ENCODE measurements at places on chromosomes 4 and X.

DNA sequence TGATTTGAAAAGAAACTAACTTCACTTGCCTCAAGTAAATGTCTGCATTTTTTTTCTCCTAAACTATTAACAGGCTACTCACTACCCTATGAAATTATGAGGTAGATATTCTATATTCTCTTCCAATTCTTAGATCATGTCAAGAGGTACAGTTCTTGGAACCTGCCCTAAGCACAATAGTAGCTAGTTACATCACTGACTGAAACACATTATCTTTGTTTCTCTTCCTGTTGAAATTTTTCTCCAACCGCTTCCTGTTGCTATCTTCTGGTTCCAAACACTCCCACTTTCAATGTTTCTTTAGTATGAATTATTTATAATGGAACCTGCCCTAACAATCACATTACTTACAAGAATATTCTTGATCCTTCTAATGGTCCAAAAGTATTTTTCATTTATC is 5.0 kb upstream of the BANK1 start:
- DNase-seq, result no peak

- no peak for DNase-seq
These were observed 209.0 kb downstream of the HS6ST2 start for GRCh38 chrX:132749406-132749805.

GRCh38 chr4:161132715-161133425 is 1030.9 kb downstream of the FSTL5 start:
- DNase-seq, result no peak

DNA sequence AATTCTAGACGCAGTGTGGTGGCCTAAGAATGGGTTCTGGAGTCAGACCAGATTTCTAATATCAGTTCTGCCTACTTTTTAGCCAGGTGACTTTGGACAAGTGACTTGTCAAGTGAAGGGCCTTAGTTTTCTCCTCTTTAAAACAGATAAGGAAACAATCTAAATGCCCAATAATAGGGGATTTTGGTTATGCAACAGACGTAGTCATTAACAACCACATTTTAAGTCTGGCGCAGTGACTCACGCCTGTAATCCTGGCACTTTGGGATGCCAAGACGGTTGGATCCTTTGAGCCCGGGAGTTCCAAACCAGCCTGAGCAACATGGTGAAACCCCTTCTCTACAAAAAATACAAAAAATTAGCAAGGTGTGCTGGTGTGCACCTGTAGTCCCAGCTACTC is 2.1 kb upstream of the ZMYM3 start:
- no peak for DNase-seq

DNA sequence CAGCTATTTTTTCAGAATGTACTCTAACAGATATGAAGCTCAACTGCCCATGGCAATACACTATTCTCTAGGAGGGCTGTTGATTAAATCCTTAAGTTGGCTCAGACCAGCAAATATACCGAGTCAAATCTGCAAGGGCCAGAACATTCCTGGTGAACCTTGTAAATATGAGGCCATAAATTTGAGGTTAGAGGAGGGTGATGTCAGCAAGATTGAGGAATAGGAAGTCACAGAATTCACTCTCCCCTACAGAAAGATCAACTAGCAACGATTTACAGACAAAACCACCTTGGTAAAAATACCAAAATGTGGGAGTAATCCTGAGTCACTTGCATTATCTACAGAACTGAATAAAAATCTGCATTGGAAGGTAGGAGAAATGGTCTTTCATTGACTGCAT is 399.3 kb downstream of the GPM6A start:
- DNase-seq, result no peak

DNA sequence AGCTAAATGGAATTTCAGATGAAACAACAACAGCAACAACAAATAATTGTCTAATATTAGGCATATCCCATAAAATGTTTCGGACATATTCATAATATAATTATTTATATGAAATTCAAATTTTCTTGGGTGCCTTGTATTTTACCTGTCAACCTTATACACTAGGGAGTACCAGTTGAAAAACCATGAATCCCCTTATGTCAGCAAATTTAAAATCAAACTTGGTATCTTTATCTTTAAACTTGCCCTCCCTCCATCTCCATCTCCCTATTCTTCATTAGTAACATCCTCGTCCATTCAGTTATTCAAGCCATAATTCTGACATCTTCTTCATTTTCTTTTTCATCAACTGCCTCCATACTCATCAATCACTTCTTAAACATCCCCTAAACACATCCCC is 974.5 kb upstream of the HS3ST1 start:
- DNase-seq, result no peak

- DNase-seq, result peak; percentile 20
These were observed 379.5 kb upstream of the FGF13 start for GRCh38 chrX:139091066-139091465.

GRCh38 chr4:174521800-174522182 is 497 bp downstream of the HPGD start:
- no peak for DNase-seq

- DNase-seq, result no peak
These were observed 230.8 kb downstream of the TMEM47 start for GRCh38 chrX:34426334-34426733.

DNA sequence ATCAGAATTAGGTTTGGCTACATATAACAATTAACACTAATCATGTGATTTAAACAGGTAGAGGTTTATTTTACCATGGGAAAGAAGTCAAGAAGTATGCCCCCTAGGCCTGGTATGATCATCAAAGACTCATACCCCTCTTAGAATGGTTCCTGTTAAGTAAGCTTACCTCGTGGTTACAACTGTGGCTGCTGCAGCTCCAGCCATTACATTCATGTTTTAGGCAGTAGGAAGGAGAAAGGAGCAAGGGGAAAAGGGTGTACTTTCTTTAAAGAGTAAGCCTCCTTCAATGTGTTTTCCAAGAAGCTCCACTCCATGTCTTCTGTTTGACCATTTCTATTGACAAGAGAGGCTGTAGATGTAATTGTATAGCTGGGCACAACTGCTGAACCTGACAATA is 94.9 kb upstream of the GATB start:
- no peak for DNase-seq

- DNase-seq, result no peak
These were observed 41.9 kb upstream of the MXD4 start for GRCh38 chr4:2303686-2304320.

- DNase-seq, result no peak
These were observed 89.5 kb upstream of the LCORL start for GRCh38 chr4:18111081-18111480.

GRCh38 chr4:40747207-40747835 is 2.4 kb upstream of the NSUN7 start:
- no peak for DNase-seq

DNA sequence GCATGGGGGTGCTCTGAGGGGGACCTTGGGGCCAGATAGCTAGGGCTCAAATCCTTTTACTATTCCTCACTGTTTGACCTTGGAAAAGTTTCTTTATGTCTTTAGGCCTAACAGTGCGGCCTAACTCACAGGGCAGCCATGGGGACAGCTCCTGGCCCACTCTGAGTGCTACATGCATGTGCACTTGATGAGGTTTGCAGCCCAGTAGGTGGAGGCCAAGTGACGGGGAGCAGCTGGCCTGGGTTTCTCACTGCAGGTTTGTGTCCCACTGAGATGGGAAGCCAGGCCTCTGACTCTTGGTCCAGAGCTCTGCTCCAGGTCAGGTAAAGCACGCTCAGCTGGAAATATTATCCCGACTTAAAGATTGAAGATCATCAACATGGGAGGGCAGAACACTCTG is 102.8 kb downstream of the SLC2A9 start:
- DNase-seq, result no peak

DNA sequence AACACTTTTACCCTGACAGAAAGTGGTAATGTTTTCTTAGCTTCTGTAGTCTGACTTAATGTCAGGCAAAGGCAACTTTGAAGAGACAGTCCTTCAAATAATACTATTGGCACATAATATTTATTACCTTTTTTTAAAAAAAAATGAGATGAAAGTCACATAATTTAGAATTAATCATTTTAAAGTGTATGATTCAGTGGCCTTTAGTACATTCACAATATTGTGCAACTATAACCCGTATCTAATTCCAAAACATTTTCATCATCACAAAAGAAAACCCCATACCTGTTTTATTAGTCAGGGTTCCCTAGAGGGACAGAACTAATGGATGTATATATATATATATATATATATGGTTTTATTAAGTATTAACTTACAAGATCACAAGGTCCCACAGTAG is 94.8 kb upstream of the TEX13A start:
- no peak for DNase-seq

DNA sequence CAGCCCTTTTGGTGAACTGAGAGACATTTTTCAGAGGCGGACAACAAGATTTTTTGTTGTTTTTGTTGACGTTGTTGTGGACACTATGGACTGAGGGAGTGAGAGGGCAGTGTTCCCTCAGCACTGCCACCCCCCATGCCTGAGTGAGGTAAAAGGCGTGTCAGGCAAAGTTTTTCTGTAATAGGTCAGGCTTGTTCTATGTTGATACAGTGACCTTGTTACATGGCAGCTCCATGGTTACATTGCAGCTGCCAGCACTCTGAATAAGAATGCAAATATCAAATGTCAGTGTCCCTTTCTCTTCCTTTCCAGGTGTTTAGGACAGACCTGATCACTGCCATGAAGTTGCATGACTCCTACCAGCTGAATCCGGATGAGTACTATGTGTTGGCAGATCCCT is 36.6 kb downstream of the JADE1 start:
- no peak for DNase-seq

DNA sequence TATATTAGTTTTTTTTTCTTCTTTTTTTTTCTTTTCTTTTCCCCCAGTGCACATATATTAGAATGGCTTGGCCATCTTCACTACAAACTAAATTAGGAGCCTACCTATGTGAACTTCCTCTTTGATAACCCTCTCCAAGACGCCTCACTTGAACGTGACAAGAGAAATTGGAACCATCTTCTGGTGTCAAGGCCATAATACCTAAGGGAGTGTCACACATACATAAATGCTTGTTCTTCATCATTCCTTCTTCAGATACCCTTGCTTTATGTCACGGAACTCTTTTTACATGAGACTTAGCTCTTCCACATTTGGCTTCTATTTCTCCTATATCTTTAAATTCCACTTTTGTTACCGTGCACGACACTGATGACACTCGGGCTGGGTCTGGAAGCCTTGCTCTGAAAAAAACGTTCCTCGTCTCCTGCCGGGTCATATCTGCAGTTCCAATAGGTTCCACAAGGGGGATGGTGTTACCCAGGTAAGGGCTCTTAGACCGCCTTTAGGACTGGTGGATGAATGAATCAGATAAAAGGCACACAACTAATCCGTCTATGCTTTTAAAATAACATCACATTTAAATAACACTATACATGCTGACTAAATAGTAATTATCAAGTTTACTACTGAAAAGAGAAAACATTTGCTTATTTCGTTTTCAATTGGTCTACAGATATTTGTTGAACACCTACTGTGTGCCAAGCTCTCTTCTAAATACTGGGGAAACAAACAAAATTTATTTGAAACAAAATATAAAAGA is 19.9 kb downstream of the DGAT2L6 start:
- no peak for DNase-seq

DNA sequence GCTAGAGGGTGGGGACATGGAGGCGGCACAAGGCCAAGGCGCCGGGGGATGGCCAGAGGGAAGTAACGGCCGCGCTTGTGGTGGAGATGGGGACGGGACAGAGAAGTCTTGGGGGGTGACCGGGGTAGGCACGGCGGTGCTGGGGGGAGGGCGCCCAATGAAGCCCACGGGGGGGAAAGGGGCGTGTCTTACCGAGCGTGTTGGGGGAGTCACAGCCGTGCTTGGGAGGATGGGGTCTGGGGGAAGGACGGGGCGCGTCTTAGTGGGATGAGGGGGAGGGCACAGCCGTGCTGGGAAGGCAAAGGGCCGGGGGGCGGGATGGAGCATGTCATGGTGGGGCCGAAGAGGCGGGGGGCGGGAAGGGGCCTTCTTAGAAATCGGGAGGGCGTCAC is 952 bp downstream of the ARSD start:
- peak; percentile 86 for DNase-seq

- no peak for DNase-seq
These were observed 156.6 kb upstream of the CASK start for GRCh38 chrX:42079968-42080367.

DNA sequence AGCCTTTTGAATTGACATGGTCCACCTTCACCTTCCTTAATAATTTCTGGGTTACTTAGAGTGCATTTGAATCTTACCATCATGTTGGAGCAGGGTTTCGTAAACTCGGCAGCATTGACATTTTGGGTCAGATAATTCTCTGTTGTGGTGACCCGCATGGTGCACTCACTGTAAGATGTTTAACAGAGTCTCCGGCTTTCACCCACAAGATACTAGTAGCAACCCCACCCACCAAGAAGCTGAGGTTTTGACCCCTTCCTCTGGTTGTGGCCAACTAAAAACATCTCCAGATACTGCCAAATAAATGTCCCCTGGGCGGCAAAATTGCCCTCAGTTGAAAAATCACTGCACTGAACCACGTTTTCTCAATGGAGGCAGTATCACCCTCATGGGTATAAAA is 62.7 kb downstream of the CHST7 start:
- no peak for DNase-seq

DNA sequence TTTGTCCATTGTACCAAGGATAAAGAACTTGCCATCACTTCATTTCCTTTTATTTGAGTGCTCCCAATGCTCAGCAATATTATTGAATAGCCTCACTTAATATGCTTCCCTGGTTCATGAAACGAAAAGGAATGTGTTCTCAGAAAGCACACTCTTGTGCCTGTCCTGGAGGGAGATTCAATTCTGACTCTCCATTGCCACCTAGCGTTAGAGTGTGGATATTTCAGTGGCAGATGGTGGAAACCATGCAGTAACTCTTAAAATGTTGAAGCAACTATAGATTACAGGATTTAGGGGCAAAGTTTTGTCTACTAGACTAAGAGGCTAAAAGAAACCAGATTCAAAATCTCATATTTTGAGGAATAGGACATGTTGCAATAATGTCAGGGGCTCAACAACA is 36.0 kb downstream of the GAB3 start:
- peak; percentile 63 for DNase-seq

DNA sequence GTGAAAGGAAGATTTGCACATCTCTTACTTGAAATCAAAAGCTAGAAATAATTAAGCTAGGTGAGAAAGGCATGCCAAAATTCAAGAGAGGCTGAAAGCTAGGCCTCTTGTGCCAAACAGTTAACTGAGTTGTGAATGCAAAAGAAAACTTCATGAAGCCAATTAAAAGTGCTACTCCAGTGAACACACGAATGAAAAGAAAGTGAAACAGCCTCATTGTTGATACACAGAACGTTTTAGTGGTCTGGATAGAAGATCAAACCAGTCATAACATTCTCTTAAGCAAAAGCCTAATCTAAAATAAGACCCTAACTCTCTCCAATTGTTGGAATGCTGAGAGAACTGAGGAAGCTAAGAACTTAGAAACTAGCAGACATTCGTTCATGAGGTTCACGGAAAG is 122.3 kb downstream of the UNC5C start:
- no peak for DNase-seq

GRCh38 chr4:1283711-1284110 is 6.0 kb upstream of the MAEA start:
- DNase-seq, result no peak

DNA sequence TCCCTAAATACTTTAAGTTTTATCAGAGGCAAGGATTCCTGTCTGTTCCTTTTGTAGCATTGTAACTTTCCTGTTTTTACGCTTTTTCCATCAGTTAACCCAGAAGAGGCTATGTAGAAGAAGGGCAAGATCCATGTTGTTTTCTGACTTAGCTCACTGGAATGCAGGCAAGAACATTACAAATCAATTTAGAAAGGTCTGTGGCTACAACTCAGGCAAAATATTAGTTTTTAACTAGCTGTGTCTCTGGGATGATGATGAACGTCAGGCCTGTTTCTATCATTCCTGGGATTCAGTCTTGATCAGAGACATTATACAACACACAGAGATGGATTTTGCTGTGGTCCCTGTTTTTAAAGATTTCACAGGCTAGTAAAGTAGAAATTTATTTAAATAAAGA is 813.0 kb upstream of the POU3F4 start:
- DNase-seq, result no peak

GRCh38 chr4:112288455-112288854 is 2.8 kb upstream of the TIFA start:
- DNase-seq, result no peak
